ENCODE measurements at places on chromosomes 16 and 17.

DNA sequence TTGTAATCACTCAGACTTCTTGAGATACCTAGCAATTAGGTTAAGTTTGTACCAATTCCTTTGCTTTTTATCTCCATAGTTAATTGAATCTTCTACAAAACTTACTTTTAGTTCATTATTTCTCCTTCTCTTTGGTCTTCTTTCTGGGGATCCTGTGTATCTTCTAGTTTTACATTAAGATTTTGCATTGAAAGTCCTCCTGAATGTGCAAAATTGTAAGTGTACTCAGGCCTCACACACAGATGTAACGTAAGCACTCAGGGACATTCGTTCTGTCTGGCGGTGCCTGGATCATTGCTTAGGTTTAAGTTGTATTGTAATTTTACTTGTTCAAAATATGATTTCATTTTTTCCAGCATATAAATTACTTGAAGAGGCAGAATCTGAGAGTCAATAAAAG, 222.6 kb upstream of the CPHXL start:
- DNase-seq, result no peak

DNA sequence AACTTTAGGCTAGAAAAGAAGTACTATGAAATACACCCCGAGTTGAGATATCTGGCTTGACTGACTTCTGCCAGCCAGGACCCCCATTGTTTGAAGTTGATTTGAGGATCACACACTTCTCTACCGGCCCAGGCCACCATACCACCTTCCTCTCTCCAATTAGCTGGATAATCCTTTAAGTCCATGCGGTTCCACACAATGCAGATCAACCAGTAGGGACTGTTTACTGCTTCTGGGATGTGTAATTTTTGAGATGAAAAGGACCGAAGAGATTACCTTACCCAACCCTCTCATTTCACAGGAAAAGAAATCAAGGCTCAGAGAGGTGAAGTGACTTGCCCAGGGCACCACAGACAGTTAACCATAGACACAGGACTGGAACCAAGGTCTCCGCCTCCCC, 20.5 kb downstream of the ERN1 start:
- DNase-seq, result no peak

DNA sequence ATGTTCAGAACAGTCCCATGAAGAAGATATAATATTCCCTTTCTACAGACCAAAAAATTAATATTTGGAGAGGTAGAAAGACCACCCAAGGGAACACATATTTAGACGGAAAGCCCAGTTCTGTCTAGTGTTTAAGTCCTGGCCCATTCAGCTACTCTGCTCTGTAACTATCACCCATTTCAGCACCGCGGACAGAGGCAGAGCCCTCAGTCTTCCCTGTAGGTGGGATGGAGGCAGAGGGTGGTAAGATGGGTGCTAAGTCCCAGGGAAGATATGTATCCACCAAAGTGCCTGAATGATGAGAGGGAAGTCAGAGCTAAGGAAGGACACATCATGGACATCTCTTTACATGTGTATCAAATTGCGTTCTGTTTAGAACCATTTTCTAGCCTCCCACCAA, 27.8 kb upstream of the C16orf78 start:
- DNase-seq, result no peak

GRCh38 chr16:74667255-74667700, 601 bp upstream of the RFWD3 start:
- DNase-seq, result no peak

- no peak for DNase-seq
Observed at GRCh38 chr16:10791048-10791447, 27.5 kb downstream of the TVP23A start.

DNA sequence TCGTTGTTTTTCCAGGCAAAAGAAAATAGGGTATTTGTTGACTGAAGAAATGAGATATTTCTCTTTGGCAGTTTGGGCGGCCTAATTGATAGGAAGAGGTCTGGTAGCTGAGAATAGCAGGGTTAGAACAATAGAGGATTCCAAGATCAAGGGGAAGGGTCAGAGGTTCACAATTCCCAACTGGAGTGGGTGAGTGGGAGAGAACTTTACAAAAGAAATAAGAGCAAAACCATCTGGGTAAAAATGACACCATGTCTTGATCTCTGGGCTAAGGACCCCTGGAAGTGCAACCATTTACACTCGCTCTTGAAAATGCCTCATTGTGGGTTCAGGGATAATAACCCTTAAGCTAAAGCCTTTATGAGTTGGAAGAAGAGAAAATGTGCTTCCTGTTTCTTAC, 180.5 kb downstream of the CDH13 start:
- no peak for DNase-seq

GRCh38 chr16:49556606-49557446, 183.2 kb downstream of the C16orf78 start:
- no peak for DNase-seq

GRCh38 chr16:86099326-86099725, 200.4 kb downstream of the IRF8 start:
- DNase-seq, result no peak

- no peak for DNase-seq
Observed at GRCh38 chr17:28892024-28892423, 5.5 kb downstream of the FLOT2 start.

- DNase-seq, result no peak
Observed at GRCh38 chr16:31382485-31383161, 10.5 kb upstream of the ITGAD start.

GRCh38 chr17:77926981-77927380, 31.5 kb upstream of the TNRC6C start:
- no peak for DNase-seq

GRCh38 chr16:81694494-81695280, 84.4 kb upstream of the PLCG2 start:
- DNase-seq, result no peak

DNA sequence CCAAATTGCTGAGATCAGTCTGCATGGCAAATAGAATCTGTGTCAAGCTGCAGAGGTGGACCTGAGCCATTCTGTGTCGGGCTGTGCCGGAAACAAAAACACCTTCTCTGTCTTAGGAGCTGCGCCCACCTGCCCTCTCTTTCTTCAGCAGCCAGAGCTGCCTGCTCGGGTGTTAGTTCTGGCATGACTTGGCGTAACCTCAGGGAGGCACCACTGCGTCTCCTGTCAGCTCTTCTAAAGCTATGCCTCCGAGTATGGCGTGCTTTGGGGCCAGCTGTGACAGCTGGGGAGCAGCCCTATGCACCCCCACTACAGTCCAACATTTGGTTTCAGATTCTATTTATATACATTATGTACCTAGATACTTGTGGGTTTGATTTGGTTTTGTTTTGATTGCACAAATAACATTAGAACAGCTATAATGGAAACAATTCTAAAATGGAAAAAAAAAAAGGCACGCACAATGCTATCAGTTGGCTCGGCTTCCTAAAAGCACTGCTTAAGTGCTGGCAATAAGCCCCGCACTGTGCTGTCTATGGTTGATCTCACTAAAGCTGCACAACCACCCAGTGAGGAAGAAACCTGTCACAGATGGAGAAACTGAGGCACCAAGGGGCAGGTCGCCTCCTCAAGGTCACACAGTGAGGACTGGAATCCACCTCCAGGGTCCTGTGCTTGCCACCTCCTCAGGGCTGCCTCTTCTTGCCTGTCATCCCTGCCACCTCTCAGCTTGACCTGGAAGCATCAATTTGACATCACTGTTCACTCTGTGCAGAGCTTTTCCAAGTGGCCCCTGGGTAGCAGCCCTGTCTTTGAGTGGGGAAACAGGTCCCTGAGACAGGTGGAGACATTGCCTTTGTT, 18.7 kb upstream of the ADGRG1 start:
- DNase-seq, result no peak

GRCh38 chr17:64635647-64636305, 26.3 kb downstream of the SMURF2 start:
- no peak for DNase-seq

DNA sequence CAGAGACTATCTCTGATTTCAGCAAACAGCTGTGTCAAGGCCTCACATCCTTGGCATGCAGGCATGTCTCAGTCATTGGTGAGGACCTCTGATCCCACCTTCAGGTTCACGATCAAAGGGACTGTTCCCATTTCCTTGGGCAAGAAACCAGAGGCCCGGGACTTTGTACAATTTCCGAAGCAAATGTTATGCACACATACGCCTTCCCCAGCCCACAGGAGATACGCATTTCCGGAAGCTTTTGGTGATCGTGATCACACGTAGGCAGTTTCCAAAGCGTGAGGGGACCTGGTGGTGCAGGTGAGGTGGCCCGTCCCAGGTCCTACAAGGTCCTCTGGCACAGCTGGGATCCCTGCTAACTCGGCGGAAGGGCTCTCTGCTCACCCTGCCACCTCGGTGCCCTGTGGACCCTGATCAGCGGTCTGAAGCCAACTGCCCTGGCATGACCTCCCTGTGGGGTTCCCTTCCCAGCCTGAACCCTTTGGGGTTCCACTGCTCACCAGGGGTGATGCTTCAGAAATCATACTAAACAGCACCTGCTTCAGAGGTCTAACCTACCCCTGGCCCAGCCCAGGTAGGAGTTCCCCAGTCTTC, 28.8 kb upstream of the KLHDC4 start:
- no peak for DNase-seq

GRCh38 chr17:63066158-63066813, 100.3 kb downstream of the TANC2 start:
- DNase-seq, result no peak

- DNase-seq, result no peak
Observed at GRCh38 chr16:28189245-28189644, 22.5 kb downstream of the XPO6 start.

GRCh38 chr17:4806456-4806776, 536 bp upstream of the PLD2 start:
- DNase-seq, result no peak

- DNase-seq, result no peak
Observed at GRCh38 chr16:1313721-1314369, 4.4 kb downstream of the UBE2I start.

GRCh38 chr16:57066625-57067024, 25.8 kb upstream of the CPNE2 start:
- DNase-seq, result no peak

GRCh38 chr17:64073771-64074703, 53.6 kb upstream of the ICAM2 start:
- no peak for DNase-seq

- no peak for DNase-seq
Observed at GRCh38 chr17:29243792-29244191, 2.9 kb upstream of the CRYBA1 start.

GRCh38 chr16:87304951-87305350, 12.2 kb downstream of the C16orf95 start:
- no peak for DNase-seq

DNA sequence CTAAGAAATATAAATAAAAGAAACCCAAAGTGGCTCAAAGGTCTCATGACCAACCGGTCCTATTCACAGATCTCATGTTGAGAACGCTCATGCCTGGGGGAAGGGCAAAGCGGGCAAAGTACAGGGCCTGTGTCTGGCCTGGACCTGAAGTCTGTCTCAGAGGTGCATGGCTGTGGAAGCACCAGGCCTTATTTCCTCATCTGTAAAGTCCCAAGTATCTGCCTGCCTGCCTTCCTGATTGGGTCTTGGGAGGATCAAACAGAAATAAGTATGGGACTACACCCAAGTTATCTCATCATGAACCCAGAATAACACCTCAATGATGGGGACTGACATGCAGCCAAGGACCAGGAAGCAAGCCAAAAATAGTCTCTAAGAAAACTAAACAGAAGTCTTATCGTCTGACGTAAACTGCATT, 14.2 kb downstream of the AXIN2 start:
- DNase-seq, result no peak

DNA sequence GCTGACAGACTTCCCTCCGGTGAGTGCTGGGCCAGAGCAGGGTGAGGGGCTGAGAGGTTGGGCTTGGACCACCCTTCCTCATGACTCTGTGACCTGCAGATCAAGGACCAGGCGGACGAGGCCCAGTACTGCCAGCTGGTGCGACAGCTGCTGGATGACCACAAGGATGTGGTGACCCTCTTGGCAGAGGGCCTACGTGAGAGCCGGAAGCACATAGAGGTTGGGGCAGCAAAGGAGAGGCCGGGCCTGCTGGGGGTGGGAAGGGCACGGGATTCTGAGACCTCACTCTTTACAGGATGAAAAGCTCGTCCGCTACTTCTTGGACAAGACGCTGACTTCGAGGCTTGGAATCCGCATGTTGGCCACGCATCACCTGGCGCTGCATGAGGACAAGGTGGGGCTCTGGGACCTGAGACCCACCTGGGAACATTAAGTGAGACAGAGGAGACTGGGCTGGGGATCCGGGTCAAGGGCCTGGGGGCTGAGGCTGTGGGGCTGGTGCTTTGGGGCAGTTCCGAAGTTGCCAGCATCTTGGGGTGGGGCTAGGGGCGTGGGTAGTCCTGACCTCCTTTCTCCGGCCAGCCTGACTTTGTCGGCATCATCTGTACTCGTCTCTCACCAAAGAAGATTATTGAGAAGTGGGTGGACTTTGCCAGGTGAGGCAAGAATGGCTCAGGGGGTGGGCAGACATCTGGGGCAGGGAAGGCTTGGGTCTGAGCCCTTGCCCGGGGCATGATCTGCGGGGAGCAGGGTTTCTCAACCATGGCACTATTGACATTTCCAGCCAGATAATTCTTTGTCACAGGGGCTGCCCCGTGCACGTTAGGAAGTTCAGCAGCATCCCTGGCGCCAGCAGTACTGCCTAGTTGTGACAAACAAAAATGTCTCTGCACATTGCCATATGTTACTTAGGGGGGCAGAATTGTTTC, 2.2 kb downstream of the BCKDK start:
- no peak for DNase-seq

DNA sequence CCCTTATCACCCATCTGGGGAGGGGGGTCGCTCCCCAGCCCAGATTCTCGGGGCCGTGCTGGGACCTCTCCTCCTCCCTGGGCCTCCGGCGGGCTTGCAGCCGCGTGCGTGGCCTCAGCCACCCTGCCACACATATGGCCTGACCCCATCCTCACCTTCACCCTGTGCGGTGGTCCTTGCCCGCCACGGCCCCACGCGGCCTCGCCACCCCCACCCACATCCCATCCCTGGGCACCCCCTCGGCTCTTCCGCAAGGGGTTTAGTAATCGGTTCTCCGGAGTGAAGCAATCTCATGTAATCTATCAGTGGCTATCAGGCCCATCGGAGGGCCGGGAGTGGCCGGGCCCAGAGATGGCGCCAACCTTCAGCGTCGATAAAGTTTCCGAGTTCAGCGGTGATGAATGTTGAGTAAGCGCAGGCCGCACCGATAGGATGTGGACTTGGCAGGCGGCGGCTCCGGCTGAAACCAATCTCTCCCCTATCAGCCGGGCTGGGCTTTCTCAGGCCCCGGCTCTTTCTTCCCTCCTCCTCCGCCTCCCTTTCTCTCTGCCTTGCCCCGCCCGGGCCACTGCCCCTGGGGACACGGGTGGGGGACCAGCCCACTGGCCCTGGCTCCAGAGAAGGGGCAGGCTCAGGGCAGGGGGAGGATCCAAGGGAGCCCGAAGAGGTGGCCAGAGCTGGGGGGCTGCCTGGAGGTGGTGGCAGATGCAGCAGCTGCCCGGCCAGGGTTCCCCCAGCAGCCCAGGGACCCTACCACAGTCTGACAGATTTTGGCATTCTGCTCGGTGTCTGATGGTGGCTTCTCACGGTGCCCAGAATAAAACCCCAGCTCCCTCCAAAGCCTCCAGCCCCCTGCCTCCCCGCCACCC, 20.8 kb downstream of the ZFPM1 start:
- DNase-seq, result no peak

GRCh38 chr17:48513666-48514455, 16.9 kb downstream of the HOXB1 start:
- no peak for DNase-seq

Measured in vagina (tissue), 2 donors.